ENCODE measurements at places on chromosomes 11 and 22. TPM values are rescaled to one million over a fixed set of nuclear protein-coding genes. Genes with fewer than 3 reads are reported as not detected.
A peak's percentile ranks its signal among the peaks of the same experiment; 100 is the strongest.

Gene RFPL3
- total RNA-seq, result not detected

Gene PKP3
- total RNA-seq, result 109 TPM

GRCh38 chr11:117903505-117904382 lies 25.5 kb downstream of the TMPRSS13 start:
- DNase-seq, result no peak

- DNase-seq, result peak; percentile 71
Measured at GRCh38 chr11:100930185-100930778, 199.3 kb downstream of the PGR start.

Gene ZNF215
- 2.6 TPM for total RNA-seq

DNA sequence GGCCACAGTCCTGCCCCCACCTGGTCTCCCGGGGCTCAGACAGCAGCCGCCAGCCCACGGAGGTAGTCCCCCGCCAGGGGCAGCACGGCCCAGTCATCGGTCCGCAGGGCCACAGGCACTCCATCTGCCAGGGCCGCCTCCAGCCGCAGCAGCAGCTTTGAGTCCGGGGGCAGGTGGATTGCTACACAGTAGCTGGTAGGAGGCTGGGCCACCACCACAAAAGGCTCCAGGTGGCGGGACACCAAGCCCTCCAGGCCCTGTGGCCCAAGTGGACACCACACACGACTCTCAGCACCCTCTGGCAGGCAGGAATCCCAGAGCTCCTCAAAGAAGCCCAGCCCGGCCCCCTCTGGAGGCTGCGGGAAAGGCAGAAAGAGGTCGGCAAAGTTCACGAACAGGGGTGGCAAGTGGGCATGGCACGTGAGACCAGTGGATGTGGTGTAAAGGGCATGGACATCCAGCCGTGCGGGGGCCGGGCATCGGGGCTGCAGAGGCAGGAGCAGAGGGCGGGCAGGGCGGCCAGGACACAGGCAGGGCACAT lies 2.9 kb downstream of the AP5B1 start:
- DNase-seq, result no peak

Gene BTBD18
- not detected for total RNA-seq

Gene LRRC56
- 5.0 TPM for total RNA-seq

GRCh38 chr11:23123753-23124152 lies 263.5 kb upstream of the CCDC179 start:
- DNase-seq, result no peak

- no peak for DNase-seq
Measured at GRCh38 chr11:44916801-44917385, 33.8 kb downstream of the TP53I11 start.

- DNase-seq, result no peak
Measured at GRCh38 chr11:19253817-19254216, 13.1 kb upstream of the E2F8 start.

Gene NXPE1
- not detected for total RNA-seq

Gene FJX1
- 17.5 TPM for total RNA-seq

Gene SLC7A4
- not detected for total RNA-seq

Gene PYGM
- total RNA-seq, result 1.6 TPM

Gene DTX4
- 28.4 TPM for total RNA-seq

DNA sequence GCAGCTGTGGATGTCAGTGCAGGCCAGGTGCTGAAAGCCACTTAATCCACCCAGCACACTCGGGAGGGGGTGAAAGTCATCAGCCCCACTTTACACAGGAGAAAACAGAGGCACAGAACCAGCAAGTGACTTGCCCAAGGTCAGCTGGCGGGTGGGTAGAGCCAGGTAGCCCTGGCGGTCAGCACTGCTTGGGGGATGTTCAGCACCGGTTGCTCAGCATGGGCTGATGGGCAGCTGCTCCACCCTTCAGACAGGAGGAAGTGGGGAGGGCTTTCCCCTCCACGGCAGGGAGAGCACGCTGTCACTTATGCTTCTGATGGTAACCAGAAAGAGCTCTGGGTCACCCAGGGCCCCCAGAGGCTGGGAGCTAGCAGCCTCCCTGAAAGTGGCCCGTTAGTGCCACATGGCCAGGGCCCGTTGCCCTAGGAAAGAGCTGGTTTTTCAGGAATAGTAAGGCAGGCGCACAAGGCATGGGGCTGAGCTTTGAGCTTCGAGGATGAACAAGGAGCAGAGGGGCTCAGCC lies 417.9 kb downstream of the CTTN start:
- no peak for DNase-seq

Gene TMEM132A
- total RNA-seq, result 90.3 TPM

DNA sequence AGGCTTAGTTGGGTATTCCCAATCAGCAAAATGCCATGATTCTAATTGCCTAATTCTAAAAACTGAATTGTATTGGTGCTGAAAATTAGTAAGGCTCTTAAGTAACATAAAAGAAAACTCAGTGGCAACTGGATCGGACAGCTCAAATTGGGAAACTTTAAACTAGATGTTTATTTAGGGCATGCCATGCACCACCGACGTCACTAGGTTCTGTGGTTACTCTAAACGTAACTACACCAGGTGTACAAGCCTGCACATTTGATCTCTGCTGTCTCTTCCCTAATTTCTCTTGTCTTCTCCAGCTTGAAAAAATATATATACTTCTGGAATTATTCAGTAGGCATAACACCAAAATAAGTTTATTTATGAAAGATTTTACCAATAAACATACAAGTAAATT lies 378.2 kb downstream of the DCDC1 start:
- DNase-seq, result no peak

GRCh38 chr11:126007238-126007637 lies 55.4 kb downstream of the CDON start:
- peak; percentile 2 for DNase-seq

Gene PPFIBP2
- total RNA-seq, result 13.6 TPM

DNA sequence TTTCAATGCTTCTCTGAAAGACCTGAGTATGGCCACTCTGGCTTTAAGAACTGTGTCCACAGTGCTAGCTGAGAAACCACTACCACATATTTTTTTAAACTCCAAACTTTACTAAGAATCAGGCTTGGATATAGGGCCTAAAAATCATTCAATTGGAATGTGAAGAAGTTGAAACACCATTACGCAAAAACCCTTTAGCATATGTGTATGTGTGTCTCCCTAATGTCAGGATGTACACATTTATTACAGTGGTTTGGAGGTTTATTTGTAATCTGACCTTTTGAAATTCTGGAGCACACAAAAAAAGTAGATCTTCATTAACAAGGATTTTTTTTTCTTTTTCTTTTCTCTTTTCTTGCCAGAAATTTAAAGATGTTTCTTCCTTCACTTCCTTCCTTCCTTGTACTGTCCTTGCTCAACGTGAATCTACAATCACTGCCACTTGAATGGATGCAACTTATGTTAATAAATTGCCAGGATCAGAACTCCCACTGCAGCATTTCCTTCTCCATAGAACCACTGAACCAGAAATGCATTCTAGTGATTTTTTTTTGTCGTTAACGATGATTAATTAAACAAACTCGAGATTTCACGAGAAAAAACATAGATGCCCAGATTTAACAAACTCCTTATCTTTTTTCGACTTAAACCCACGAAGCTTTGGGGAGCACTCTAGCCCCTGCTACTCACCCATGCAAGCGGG lies 3.1 kb upstream of the ADM start:
- DNase-seq, result peak; percentile 70

- no peak for DNase-seq
Measured at GRCh38 chr22:36578619-36579018, 49.7 kb upstream of the EIF3D start.

GRCh38 chr11:9662273-9662672 lies 1.6 kb upstream of the SWAP70 start:
- no peak for DNase-seq

- DNase-seq, result no peak
Measured at GRCh38 chr11:2305140-2305778, 3.4 kb downstream of the TSPAN32 start.

Gene FAM227A
- total RNA-seq, result 8.8 TPM

- peak; percentile 56 for DNase-seq
Measured at GRCh38 chr11:8959546-8960166, 4.6 kb downstream of the TMEM9B start.

Gene SERPINH1
- total RNA-seq, result 152 TPM

DNA sequence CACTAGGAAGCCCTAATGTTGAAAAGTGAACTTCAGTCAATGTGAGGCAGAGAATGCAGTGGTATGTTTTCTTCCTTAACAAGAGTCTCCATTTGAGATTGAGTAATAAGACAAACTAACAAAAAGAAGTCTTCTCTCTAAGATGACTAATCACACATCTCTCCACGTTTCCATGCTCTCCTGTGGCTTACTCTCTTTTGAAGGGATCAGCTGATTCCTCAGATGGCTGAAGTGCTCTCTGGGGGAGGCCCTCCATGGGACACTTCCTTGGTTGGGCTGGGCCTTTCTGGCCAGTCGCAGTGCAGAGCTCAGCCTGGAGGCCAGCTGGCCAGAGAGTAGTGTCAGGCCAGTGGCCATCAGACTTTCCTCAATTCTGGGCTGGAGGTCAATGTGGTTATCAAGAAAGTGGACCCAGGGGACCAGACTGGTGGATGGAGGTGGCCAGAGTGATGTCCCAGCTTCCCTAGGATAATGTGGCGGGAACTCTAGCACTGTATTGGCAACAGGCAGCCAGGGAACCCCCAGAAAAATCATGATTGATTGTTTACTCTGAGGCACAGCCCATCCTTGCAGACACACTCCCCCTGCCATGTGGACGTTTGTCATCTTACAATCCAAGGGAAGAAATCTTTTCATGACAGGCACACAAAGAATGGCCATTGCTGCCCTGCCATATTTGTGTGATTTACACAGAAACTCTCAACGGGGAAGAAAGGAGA lies 14.5 kb downstream of the CSRP3 start:
- DNase-seq, result no peak

GRCh38 chr11:811446-812245 lies 1.9 kb downstream of the RPLP2 start:
- DNase-seq, result no peak

DNA sequence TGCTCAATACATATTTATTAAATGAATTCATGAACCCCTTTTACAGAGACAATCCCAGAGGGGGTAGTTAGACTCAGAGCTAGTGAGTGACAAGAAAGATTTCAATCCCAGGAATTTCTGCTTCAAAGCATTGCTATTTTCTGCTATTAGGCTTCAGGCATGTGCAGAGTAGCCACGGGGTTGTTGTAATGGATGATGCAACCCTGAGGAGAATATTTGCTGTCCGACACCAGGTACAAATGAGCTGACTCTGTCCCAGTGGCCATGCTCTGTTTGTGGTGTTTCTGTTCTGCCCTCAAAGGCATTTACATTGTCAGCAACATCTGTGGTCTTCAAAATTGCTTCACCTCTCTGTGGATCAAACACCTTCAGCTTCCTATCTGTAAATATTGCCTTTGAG lies 102.6 kb downstream of the CSNK2A3 start:
- no peak for DNase-seq

- DNase-seq, result no peak
Measured at GRCh38 chr22:44330744-44331660, 18.3 kb upstream of the SHISAL1 start.

Gene MRTFA
- 64.6 TPM for total RNA-seq

DNA sequence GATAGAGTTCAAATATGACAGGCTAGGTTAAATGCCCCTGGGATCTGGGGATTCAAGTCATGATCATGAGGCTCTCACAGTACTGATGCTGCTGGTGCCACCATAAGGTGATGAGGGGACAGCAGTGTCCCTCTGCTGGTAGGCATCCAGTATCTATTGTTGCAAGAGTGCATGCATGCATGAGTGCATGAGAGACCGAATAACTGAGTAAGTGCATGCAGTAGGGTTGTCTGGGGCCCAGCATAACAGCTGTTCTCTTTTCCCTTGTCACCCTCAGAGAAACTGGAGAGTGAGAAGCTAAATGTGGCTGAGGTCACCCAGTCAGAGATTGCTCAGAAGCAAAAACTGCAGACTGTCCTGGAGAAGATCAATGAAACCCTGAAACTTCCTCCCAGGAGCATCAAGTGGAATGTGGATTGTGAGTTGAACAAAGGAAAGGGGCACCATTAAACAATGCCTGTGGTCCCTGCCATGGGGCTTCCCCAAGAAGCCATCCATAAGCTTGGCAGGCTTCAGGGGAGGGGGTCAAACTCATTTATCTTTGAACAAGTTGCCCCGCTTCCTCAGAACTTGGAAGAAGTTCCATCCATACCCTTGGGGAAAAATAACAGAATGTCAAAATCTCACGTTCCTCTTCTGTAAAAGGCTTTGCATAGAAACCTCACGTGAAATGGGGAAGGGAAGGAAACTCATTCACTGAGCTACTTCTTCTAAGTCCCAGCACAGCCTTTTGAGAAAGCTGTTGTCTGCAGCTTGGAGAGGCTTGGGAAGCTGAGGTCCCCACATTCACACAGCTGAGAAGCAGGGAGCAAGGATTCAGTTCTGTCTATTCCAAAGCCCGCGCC lies 119.0 kb downstream of the PARVA start:
- DNase-seq, result no peak

GRCh38 chr22:37616201-37617083 lies 7.8 kb downstream of the GGA1 start:
- no peak for DNase-seq

Gene TRIM34
- total RNA-seq, result 3.8 TPM

DNA sequence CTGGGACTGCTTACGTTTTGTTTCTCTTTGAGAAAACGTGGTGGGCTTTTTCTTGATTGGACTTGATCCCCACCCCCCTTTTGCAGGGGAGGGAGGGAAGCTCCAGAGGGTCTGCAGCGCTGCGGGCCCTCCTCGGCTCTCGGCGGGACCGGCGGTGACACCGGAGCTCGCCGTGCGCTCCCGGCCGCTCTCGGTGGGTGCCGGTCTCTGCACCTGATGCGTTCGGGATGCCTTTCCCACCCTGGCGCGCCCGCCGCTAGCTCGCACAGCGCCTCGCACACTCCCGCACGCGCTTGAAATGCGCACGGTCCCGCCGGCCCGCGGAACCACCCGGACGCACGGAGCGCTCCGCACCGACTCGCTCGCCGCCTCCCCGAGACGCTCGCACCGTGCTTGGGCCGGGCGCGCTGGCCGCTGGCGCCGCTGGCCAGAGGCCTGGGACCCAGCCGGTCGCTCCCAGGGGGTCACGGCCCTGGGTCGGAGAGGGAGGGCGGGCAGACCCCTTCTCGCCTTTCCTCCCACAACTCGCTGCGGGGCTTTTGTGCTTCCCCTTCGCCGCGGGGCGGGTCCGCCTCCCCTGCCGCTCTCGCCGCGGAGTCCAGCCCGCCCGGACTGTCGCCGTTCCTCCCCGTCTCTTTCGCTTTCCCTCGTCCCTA lies 1.0 kb downstream of the ZBTB16 start:
- DNase-seq, result no peak

- no peak for DNase-seq
Measured at GRCh38 chr11:47583844-47584243, 2.6 kb upstream of the FAM180B start.

- DNase-seq, result no peak
Measured at GRCh38 chr22:47918276-47918921, 1155.9 kb downstream of the TBC1D22A start.

DNA sequence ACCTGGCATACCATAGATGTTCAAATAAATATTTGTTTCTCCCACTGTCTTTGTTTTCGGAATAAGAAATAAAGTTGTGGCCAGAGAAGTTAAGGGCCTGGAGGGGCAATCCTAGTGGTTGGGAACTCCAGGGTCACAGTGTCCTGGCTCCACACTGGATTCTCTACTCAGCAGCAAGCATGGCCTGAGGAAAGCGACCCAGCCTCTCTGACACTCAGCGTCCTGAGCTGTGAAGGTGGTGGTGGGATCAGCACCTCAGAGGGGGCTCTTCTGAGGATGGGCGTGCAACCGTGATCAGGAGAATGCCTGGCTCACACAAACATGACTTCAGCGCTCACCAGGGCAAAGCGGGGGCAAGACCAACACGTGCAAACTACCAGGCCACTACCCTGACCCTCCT lies 59.9 kb downstream of the LARGE1 start:
- no peak for DNase-seq

Data from PC-9 (cell line).